Naive thymus-derived CD8-positive, alpha-beta T cell (primary cell): ENCODE measurements at places on chromosomes 1 and 21.

DNA sequence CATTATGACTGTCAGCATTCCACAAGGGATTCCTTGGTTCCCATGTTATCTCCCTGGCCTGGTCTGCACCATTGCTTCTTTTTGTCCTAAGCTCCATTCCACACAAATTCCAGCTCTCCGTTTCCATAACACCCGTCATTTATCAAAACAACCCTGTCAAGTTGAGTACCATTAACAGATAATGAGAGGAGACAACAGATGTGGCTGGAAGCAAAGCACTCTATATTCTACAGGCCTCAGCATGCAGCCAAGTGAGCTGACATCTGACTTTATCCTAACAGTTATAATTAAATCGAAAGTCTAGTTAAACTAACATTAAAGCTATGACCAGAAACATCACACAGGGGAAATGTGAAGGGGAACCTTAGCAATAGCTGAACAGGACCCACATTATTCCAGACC, 110.4 kb downstream of the RERE start:
- no peak for DNase-seq

GRCh38 chr1:204036882-204037655, 35.8 kb upstream of the SOX13 start:
- DNase-seq = no peak

DNA sequence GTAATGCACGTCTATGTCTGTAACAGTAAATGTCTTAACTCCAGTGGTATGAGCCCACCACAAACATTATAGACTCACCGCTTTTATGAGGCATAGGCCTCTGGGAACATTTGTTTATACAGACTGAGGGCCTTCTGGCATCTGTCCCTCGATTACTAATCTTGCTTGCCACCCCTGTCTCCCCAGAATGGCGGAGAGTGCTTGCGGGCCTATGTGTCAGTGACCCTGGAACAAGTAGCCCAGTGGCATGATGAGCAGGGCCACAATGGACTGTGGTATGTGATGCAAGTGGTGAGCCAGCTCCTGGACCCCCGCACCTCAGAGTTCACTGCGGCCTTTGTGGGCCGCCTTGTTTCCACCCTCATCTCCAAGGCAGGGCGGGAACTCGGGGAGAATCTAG, 18.3 kb upstream of the SHISA4 start:
- no peak for DNase-seq

GRCh38 chr1:153379591-153379990, 4.2 kb upstream of the S100A12 start:
- no peak for DNase-seq

DNA sequence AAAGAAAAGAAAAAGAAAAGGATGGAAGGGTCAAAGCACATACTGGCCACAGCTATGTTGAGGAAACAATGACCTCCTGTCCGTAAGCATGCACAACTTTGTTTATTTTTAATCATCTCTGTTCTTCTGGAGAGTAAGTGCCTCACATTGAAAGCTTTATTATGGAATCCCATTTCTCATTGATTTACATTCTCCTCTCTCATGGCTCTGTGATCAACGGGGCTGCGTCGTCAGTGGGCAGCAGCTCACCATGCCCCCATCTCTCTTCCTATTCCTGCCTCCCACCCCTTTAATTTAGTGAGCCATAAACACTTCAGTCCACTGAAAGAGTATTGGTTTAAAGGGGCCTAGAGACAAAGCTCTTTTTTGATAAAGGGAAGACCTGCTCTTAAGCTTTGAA, 98.9 kb downstream of the KAZN start:
- DNase-seq = no peak

DNA sequence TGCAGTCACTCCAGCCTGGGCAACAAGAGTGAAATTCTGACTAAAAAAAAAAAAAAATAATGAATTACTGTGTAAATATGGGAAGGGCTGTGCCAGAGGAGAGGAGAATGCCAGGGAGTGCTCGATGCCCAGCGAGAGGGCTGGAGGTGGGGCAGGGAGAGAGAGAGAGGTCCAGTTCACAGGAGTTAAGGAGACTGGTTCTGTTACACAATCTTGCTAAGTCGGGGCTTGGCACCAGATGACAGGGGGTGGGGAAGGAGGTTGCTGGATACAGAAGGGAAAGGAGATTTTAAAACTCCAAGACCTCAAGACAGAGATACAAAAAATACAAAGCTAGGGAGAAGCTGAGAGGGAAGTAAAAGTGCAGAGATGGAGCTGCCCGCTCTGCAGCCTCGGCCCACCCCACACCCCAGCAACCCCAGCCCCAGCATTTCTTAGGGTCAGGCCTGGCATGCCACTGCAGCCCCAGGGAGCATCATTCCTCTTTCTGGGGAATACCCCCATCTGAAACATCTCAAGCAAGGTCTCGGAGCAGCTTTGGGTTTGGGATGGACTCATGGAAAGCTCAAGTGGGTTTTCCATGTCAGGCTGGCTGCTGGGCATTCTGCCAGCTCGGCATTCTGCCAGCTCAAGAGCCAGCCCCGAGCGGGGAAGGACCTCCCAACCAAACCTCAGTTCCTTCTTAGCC, 991 bp downstream of the SELENBP1 start:
- no peak for DNase-seq

DNA sequence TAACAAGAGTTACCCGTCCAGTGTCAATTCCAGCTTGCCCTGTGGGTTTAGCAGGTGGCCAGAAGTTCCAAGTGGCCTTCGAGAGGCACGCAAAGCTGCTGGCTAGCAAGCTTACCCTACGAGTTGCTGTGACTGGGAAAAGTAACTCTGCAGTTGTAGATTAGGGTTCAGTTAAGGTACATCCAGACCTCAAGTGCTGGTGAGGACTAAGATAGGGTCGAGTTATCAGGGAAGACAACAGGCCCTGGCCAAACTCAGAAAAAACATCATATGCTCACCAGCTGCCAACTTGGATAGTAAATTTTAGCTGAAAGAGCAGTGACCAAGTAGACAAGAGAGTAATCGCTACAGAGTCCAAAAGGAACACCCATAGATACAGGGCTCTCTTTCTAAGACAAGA, 27.7 kb upstream of the LRRC7 start:
- no peak for DNase-seq

GRCh38 chr1:183246436-183246835, 60.4 kb downstream of the LAMC2 start:
- no peak for DNase-seq

DNA sequence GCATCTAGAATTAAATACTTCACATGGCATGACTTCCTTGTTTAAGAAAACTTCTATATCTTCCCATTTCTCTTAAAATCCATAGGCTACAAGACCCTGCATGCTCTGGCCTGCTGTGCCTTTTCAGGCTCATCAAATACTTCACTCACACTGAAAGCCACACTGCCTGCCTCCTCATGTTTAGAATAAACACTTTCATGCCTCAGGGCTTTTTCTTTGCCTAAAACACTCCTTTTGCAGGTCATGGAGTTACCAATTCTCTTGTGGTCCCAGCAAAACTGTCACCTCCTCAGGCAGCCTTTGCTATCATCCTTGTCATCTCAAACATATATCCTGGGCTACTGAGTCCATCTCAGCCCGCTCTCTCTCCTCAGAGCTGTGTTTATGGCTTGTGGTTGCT, 5.5 kb downstream of the SGIP1 start:
- DNase-seq = no peak

DNA sequence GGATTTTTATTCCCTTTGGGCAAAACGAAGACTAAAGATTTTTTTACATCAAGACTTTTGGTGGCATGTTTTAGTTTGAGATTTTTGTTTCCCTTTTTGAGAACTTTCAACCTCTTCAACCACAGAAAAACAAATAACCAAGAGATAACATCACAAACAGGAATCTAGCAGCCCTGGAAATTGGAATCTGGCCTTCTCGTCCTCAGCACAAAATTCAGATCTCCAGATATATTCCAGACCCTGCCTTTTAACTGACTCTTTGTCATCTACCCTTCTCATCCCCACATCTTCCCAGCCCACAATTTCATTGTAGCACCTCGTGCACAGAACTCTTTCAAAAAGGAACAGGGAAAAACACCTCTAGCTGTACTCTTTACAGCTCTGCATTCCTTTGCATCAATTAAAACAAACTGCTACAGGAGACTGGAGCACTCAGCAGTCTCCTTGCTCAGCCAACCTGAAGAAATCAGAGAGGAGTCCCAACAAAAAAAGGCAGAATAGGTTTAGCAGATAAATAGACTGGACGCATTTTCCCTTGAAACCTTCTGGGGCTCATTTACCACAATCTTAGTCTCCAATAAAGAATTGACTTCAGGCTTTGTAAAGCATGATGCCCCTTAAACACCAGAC, 251.0 kb downstream of the TTLL7 start:
- DNase-seq = no peak

GRCh38 chr1:33762109-33762830, 101.6 kb upstream of the HMGB4 start:
- no peak for DNase-seq

DNA sequence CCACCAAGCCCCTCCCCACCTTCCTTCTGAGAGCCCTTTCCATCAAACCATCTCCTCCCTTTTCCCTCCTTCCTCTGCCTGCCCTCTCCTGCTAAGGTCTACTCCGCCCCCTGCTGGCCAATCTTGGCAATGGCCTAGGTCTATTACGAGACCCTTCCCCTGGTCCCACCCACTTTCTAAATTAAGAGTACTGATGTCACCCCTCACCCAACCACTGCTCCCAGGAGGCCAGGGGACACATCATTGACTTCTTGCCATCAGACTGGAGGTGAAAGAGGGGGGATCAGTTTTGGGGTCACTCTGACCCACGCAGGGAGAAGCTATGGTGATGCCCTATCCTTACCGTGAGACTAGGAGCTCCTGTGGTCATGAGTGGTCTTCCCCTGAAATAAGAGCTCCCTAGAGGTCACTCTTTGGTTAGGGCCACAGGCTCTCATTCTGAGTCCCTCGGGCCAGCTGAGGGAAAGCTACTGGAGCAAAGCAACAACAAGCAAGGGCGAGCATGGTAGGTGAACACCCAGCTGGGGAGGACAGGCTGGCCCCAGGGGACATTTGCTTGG, 34.6 kb upstream of the S100A7 start:
- peak; percentile 87 for DNase-seq

DNA sequence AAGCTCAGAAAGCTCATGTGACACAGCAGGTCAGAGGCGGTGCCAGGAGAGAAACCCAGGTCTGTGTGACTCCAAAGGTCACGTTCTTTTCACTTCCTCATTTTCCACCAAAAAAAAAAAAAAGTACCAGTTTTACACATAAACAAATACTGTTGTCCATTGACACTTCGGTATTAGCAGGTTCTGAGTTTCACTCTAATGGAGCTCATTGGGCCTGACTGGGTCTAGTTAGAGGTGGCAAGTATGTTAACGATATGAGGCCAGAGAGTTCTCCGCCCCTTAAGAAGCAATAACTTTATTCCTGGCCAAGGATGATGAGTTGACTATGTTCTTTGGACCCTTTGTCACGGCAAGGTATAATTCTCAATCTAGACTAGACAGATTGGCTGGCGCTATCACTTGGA, 30.0 kb upstream of the SDE2 start:
- no peak for DNase-seq

- no peak for DNase-seq
Observed at GRCh38 chr1:10973552-10973951, 38.9 kb upstream of the TARDBP start.

DNA sequence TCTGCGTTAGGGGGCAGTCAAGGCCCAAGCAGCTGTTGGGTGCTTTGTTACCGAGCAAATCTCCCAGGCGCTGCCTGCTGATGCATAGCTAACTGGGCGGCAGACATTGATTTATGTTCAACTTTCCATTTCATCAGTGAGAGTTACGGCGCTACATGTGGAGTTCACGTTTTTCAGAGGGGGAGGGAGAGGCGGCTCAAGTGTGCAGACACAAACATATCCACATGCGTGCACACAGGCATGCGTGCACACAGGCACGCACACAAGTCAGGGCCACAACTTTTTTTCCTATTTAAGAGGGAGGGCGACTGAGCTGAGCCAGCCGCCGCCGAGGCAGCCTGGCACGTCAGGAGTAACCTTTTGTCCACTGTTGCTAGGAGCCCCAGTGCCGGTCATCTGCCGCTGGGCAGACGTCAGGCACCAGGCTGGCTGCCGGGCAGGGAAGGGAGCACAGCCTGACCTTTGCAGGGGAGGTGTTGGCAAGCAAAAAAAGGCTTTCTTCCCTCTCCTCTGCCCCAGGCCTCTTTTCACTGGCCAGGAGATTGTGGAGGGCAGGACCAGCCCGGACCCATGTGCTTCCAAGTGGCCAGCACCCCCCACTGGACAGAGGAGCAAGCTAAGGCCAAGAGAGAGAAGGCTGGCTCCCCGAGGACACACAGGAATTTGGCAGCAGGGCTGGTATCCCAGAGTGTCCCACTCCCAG, 73.3 kb downstream of the MRPL37 start:
- DNase-seq = no peak

GRCh38 chr1:95308276-95309030, 74.4 kb downstream of the RWDD3 start:
- no peak for DNase-seq

GRCh38 chr1:8113262-8114220, 87.4 kb upstream of the ERRFI1 start:
- no peak for DNase-seq

- DNase-seq = no peak
Observed at GRCh38 chr1:43444836-43445235, 8.9 kb downstream of the HYI start.

DNA sequence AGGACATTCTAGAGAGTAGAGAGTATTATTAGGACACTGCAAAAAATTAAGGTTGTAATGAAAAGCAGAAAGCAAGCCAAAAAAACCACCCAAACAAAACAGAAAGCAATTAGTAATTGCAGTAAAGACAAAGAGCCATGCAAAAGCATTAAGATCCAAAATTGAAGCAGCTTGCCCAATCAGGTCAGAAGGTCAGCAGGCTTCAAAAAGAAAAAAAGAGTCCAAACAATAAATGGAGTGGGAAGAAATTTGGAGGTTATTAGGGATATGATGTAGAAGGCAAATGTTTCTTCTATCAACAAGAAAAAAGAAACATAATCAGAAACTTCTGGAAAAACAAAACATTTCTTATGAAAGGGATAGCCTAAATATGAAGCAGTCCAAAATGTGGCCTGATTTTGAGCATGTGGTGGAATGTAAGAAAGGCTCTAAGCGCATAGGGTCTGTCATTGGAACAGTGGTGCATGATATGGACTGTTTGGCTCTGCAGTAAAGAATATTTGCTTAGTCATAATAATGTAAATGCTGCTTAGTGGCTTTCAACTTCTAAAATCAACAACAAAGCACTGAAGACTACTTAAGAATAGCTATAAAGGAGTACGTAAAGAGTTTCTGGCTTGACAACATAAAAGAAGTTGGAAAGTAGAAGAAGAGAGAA, 4.8 kb downstream of the STUM start:
- no peak for DNase-seq

GRCh38 chr1:147717706-147718097, 42.7 kb downstream of the GJA5 start:
- no peak for DNase-seq

GRCh38 chr1:6834366-6834765, 49.1 kb downstream of the CAMTA1 start:
- no peak for DNase-seq
